ENCODE measurements at places on chromosomes 12 and 14. TPM values are rescaled to one million over a fixed set of nuclear protein-coding genes. Genes with fewer than 3 reads are reported as not detected.

OR4E1 gene
- total RNA-seq = not detected

FOXJ2 gene
- total RNA-seq = 5.7 TPM

PTPN6 gene
- total RNA-seq = 3.2 TPM

B4GALNT1 gene
- total RNA-seq = under 0.01 TPM

SLC15A4 gene
- total RNA-seq = 20.4 TPM

RHOJ gene
- total RNA-seq = 312 TPM

AICDA gene
- total RNA-seq = not detected

PLA2G1B gene
- not detected for total RNA-seq

SETD1B gene
- total RNA-seq = 6.6 TPM

ACOT4 gene
- total RNA-seq = 0.49 TPM

KCNJ8 gene
- not detected for total RNA-seq

CCDC177 gene
- not detected for total RNA-seq

SOX5 gene
- 0.25 TPM for total RNA-seq

RTL1 gene
- total RNA-seq = not detected

SLC22A17 gene
- total RNA-seq = 0.97 TPM

SLC4A8 gene
- 2.1 TPM for total RNA-seq

GALNT9 gene
- 0.13 TPM for total RNA-seq

SYCP3 gene
- not detected for total RNA-seq

SLC25A21 gene
- total RNA-seq = 1.3 TPM

REP15 gene
- total RNA-seq = 0.97 TPM

PLEK2 gene
- total RNA-seq = 4.7 TPM

KRT86 gene
- not detected for total RNA-seq

DPF3 gene
- total RNA-seq = 11.4 TPM

GLIPR1L1 gene
- not detected for total RNA-seq

TAS2R8 gene
- total RNA-seq = not detected

IGF1 gene
- total RNA-seq = 0.65 TPM

ENDOU gene
- total RNA-seq = 0.13 TPM

TSFM gene
- 18.6 TPM for total RNA-seq
